ENCODE measurements at places on chromosomes 5 and 9.

DNA sequence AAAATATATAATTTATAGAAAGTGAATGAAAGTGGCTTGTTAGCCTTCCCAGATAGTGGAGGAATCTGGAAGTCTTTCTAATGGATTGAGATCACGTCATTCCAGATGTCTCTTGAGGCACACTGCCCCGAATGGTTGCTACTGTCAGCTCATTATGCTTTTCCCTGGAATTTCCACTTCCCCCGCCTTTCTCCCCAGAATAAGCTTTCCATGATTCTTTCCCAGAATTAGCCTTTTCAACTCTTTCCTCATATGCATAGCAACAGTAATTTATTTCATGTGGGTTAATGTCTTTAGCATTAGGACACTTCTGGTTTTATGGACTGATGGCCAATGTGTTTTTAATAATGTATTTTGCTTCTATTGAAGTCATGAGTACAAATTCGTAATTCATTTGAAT lies 81.5 kb downstream of the PALM2AKAP2 start:
- no peak for DNase-seq

GRCh38 chr9:15219546-15219945 lies 87.5 kb downstream of the TTC39B start:
- DNase-seq, result no peak

- DNase-seq, result no peak
Measured at GRCh38 chr5:67969631-67970030, 245.9 kb upstream of the PIK3R1 start.

DNA sequence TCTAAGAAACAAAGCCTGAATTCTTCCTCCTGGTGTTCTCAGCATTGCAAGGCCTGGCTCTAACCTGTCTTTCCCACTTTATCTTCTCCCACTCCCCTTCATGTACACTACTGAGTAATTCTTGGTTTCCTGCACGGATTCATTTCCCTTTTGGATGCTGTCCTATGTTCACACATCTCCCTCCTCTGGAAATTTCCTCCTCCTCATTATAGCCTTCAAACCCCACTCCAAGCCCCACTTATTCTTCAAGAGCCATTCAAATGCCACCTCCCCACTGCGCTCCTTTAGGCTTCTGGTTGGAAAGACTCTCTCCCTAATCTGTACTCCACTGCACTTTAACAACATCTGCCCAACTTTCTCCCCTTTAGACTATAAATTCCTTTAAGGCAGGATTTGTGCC lies 28.2 kb upstream of the C5orf63 start:
- peak; percentile 23 for DNase-seq

DNA sequence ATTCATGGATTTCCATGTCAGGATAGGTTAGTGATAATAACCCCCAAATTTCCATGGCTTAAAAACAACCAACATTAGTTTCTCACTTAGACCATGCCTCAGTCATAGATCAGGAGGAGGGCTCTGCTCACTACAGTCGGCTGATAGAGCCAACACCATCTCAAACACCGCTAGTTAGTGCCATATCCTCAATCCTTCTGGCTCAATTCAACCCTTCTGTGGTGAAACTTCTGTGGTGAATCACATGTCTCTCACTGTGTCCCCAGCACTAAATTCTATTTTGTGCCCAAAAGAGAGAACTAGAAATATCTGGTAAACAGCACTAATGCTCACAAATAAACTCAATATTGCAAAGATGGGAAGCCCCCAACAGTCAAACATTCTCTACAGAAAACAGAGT lies 21.1 kb downstream of the ECPAS start:
- DNase-seq, result no peak

DNA sequence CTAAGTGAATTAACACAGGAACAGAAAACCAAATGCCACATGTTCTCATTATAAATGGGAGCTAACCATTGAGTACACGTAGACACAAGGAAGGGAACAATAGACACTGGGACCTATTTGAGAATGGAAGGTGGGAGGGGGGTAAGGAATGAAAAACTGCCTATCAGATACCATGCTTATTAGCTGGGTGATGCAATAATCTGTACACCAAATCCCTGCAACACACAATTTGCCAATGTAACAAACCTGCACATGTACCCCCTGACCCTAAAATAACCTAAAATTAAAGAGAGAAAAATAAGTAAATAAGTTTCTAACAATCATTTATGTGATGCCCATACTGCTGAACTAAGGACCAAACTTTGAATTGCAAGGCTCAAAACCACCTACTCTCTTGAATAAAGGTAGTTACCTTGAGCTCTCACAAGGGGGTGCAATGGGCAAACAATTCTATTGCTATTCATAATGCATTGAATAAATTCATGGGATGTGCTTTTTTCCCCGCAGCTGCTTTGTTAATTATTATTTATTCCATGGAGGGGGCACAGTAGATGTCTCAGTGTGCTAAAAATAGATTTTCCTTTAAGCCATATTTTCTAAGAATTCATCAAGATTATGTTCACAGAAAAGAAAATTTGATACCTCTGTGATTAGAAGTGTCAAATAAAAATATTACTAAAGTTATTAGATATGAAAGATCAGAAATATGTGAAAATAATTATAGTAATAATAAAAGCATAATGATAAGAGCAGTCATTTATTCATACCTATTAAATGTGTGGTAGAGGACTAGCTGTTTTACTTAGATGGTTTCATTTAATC lies 76.2 kb upstream of the PTPN3 start:
- DNase-seq, result peak; percentile 29

GRCh38 chr5:78706825-78707224 lies 58.3 kb upstream of the LHFPL2 start:
- DNase-seq, result no peak

- no peak for DNase-seq
Measured at GRCh38 chr9:98365781-98366180, 110.3 kb upstream of the TBC1D2 start.

DNA sequence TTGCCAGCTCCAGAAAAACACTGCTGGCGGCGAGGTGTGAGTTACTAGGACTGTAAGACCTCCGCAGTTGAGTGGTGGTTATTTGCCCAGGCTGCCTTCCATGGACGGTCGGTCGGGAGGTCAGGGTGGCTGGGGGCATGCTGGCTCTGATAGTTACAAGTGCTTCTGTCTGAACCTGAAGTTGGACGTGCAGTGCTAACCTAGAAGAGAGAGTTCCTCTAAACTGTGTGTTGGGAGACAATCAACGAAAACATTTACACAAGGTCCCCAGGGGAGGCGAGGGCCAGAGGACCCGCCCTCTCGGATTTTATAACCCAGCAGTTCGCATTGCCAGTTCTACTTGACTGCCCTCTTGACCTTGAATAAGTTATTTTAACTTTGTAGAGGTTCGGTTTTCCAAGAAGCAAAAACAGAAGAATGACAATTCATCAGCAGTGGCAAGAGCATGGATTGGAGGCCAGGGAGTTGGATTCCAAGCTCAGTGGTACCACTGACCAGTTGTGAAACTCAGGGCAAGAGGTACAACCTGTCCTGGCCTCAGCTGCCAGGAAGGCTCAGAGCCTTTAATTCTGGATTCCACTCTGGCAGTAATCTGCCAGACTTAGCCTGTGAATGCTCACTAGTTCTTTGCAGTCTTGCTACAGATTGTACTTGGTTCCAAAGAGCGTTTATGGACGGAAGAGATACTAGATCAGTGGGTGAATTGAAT lies 28.7 kb upstream of the PDE8B start:
- no peak for DNase-seq

- no peak for DNase-seq
Measured at GRCh38 chr5:73435759-73436534, 12.6 kb downstream of the FOXD1 start.

DNA sequence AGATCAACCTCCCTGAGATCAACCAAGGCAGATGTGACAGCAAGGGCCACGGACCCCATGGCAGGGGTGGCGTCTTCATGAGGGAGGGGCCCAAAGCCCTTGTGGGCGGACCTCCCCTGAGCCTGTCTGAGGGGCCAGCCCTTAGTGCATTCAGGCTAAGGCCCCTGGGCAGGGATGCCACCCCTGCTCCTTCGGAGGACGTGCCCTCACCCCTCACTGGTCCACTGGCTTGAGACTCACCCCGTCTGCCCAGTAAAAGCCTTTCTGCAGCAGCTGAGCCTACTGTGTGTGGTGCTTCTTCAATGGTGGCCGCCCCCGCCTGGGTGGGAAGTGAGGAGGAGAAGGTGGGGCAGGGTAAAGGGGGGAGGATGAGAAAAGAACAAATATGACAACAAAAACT lies 8.3 kb downstream of the GPX3 start:
- DNase-seq, result no peak

DNA sequence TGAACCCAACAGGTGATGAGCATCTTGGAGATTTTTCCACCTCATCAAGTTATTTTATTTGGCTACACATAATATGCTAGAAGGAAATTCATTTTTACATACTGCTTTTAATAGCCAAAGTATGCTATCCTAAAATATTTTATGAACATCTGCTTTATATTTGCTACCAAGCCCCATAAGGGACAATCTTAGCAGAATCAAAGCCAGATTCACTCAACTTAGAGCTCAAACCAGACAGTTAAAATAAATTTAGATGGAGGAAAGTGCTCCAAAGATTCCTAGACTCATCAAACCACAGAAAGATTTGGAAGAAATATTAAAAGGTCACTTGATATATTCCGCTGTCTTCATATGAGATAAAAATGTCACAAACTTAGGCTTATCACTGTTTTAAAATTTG lies 637.1 kb upstream of the CCNG1 start:
- DNase-seq, result no peak

DNA sequence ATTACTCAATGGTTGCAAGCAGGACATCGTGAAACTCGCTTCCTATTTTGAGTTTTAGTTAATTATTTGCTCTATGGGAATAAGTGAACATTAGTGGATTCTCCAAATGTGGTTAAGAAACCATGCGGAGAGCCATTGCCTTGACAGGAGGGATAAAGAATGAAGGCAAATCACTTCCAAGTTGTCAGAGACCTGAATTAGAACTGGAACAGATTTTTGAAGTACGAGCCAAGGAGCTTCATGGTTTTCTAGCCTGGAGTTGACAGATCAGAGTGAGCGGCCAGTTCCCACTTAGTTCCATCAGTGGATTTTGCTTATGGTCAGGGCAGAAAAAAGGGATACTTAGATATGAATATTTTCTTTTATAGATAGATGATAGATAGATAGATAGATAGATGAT lies 171.4 kb upstream of the CDH10 start:
- no peak for DNase-seq

GRCh38 chr5:175248416-175248905 lies 195.5 kb downstream of the DRD1 start:
- no peak for DNase-seq

GRCh38 chr9:108033976-108034964 lies 544.7 kb upstream of the KLF4 start:
- no peak for DNase-seq

DNA sequence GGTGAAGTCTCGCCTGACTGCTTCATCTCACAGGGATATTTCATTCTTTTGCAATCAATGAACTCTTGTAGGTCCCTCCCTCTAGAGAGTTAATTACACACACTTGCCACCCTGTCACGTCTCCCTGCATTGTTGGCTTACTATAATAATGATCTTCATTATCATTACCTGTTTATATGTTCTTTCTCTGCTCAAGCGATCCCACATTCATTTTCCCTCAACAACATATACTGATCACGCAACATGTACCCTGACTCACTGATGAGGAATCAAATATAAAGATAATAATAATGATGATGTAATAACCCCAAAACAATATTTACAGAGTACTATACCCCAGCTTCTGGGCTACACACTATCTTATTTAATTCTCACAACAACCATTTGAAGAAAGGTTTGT lies 88.5 kb downstream of the FEM1C start:
- DNase-seq, result no peak

DNA sequence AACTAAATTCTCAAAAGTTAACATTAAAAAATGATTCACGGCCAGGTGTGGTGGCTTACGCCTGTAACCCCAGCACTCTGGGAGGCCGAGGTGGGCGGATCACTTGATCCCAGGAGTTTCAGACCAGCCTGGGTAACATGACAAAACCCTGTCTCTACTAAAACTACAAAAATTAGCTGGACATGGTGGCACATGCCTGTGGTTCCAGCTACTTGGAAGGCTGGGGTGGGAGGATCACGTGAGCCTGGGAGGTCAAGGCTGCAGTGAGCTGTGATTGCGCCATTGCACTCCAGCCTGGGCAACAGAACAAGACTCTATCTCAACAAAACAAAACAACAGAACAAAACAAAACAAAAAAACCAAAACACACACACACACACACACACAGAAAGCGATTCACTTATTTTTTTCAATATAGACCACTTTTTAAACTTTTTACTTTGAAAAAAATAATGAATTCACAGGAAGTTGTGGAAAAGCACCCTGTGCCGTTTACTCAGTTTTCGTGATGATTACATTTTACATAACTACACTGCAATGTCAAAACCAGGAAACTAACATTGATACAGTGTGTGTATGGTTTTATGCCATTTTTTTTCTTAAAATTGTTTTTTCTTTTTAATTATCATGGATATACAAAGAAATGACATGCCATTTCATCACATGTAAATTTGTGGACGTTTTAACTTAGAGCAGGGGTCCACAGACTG lies 73.7 kb downstream of the TENT4A start:
- no peak for DNase-seq

GRCh38 chr9:38642951-38643814 lies 22.8 kb upstream of the ANKRD18A start:
- DNase-seq, result no peak

GRCh38 chr5:115579747-115580173 lies 22.5 kb downstream of the TICAM2 start:
- no peak for DNase-seq

DNA sequence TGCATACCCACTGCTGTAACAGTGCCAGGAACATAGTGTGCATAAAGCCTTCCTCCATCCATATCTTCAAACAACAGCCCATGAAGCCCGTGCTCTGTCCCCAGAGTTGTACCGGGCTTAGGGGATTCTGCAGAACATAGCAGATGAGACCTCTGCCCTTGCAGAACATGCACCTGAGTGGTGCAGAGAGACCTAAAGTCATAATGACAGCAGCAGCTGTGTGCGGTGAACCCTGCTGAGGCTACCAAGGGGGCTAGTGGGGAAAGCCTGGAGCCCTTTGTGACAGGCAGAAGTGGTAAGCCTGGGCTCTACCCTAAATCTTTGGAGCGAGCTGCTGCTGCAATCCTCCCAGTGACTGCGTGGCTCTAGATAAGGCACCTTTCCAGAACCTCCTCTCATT lies 32.2 kb upstream of the BRD3 start:
- no peak for DNase-seq

- no peak for DNase-seq
Measured at GRCh38 chr9:37107701-37108100, 12.7 kb upstream of the ZCCHC7 start.

GRCh38 chr5:10339058-10339811 lies 14.3 kb upstream of the MARCHF6 start:
- no peak for DNase-seq

DNA sequence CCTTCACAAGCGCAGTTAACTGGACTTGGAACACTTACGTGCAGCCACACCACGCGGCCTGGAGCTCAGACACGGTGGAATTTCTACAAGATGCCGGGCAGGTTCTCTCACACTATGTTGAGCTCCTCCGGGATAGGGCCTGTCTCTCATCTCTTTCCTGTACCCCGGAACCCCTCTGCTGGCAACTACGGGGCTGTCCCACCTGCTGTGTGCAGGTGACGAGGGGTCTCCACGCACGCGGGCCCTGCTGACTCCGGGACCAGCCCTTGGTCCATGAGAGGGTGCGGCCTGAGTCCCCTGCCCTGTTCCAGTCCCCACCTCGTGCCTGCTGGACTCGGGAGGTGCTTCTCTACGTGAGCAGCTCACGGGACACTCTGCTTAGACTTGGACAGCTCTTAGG lies 40.1 kb downstream of the SLC6A3 start:
- DNase-seq, result no peak
